ENCODE measurements at places on chromosomes 3 and 15.
A peak's percentile ranks its signal among the peaks of the same experiment; 100 is the strongest.

GRCh38 chr3:142614059-142614626, 17.9 kb downstream of the PLS1 start:
- H3K36me3 ChIP-seq: no peaks in the 10 kb centered on the region
- H3K27me3 ChIP-seq: no peaks in the 10 kb centered on the region
- H3K4me3 ChIP-seq: no peak overlapping the region
- no peak for DNase-seq
- H3K27ac ChIP-seq: no peak overlapping the region

- no peaks in the 10 kb centered on the region for H3K36me3 ChIP-seq
- H3K4me3 ChIP-seq: no peak overlapping the region
- no peaks in the 10 kb centered on the region for H3K27me3 ChIP-seq
- no peak overlapping the region for H3K27ac ChIP-seq
Measured at GRCh38 chr15:88708655-88709054, 69.8 kb downstream of the ISG20 start.

DNA sequence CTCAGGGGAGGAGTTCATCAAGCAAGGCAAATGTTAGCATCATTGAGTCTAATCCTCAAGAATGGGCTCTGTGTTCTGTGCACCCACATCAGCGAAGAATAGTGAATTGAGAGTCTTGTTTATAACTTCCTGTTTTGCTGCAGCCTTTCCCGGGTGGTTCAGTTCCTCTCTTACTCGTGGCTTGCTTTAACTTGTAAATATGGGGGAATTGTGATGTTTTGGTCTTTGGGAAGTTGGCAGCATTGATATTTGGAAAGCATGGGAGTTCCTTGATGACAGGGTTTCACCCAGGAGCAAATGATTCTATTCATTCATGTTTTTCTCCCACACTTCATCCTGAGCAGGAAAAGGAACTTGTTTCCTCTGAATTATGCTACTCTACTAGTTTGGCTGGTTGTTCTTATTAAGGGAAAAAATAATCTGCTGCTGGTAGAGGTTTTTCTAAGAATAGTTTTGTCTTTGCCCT, 40.4 kb downstream of the GPD1L start:
- no peaks in the 10 kb centered on the region for H3K27me3 ChIP-seq
- no peak overlapping the region for H3K4me3 ChIP-seq
- no peak for DNase-seq
- H3K4me1 ChIP-seq: no peaks in the 10 kb centered on the region

DNA sequence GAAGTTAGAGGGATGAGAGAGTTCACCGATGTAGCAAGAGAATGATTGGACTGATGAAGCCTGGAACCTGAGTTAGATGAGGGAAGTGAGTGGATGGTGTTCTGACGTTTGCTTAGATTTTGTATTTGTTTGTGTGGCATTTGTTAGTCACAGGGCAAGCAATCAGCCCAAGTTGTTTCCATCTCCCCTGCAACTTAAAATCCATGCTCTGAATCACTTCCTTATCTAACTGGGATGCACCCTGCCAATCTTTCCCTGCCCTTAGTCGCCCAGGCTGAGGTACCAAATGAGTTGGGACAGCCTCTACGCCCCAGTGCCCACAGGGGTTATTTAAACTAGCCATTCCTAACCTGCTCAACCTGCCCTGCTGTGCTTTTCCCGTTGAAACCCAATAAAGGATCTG, 12.6 kb downstream of the PAQR5 start:
- H3K4me3 ChIP-seq: no peak overlapping the region
- H3K4me1 ChIP-seq: no peaks in the 10 kb centered on the region
- H3K27ac ChIP-seq: no peak overlapping the region
- DNase-seq: no peak
- no peaks in the 10 kb centered on the region for H3K36me3 ChIP-seq

DNA sequence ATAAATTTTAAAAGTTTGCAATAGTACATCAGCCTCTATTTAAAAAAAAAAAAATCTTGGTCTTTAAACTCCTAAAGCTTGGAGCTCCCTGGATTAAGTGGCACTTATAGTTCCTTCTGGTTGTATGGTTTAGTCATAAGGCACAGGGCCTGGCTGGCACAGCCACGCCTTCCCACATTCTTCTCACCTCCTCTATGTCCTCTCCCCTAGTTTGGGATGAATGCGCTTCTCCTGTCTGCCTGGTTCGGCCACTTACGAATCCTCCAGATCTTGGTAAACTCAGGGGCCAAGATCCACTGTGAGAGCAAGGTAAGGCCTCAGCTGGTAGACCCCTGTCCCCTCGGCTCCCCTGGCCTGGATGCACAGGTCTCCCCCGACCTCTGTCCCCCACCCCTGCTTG, 10.0 kb downstream of the ANKDD1A start:
- H3K27ac ChIP-seq: peak overlapping the region; percentile 64
- DNase-seq: no peak
- no peak overlapping the region for H3K4me3 ChIP-seq
- H3K36me3 ChIP-seq: no peaks in the 10 kb centered on the region

DNA sequence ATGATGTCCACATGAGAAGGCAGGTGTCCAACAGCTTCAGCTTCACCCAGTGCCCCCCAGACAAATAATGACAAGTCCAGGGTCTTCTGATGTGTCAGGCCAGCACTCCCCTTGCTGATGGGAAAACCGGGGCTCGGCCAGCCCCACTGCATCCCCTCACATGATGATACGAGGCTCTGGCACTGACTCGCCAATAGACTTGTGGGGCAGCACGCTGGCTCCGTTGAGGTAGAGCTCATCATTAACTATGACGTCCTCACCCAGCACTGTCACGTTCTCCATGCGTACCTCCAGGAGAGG, 2.1 kb upstream of the AMIGO3 start:
- peaks cover 14% of the 10 kb centered on the region for H3K4me1 ChIP-seq
- H3K36me3 ChIP-seq: no peaks in the 10 kb centered on the region
- H3K4me3 ChIP-seq: no peak overlapping the region
- no peak for DNase-seq

GRCh38 chr3:39398700-39399099, 7.8 kb upstream of the RPSA start:
- H3K4me1 ChIP-seq: no peaks in the 10 kb centered on the region
- no peaks in the 10 kb centered on the region for H3K27me3 ChIP-seq
- no peak for DNase-seq
- H3K4me3 ChIP-seq: no peak overlapping the region
- no peak overlapping the region for H3K27ac ChIP-seq

Data from ovary (tissue), 10 donors.